ENCODE measurements at places on chromosomes 1 and 21. TPM values are rescaled to one million over a fixed set of nuclear protein-coding genes. Genes with fewer than 3 reads are reported as not detected.

The ADGRB2 gene
- polyA plus RNA-seq: not detected

The GNAT2 gene
- polyA plus RNA-seq: not detected

The REN gene
- not detected for polyA plus RNA-seq

The NUAK2 gene
- polyA plus RNA-seq: 44.9 TPM

The ANGPTL3 gene
- polyA plus RNA-seq: not detected

The CFAP45 gene
- polyA plus RNA-seq: 0.33 TPM

DNA sequence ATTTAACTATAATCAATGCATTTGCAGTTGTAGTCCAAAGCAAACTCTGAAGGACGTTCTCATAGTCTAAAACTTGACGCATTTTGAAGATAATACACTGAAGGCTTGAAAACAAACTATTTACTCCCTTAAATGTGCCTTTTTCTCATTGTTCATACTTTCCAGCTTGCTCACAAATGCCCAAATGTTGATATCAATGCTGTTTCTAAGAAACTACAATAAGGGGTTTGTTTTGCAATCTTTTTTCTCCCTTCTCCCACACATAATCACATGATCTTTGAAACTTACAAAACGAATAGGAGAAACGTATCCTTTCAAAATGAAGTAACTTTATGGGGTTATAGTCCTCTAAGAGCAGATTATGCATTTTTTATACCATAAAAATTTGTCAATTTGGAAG, 508.7 kb downstream of the DPYD start:
- no peak for DNase-seq

- DNase-seq: peak; percentile 96
These were observed 72.5 kb upstream of the TNFSF18 start for GRCh38 chr1:173122958-173123852.

DNA sequence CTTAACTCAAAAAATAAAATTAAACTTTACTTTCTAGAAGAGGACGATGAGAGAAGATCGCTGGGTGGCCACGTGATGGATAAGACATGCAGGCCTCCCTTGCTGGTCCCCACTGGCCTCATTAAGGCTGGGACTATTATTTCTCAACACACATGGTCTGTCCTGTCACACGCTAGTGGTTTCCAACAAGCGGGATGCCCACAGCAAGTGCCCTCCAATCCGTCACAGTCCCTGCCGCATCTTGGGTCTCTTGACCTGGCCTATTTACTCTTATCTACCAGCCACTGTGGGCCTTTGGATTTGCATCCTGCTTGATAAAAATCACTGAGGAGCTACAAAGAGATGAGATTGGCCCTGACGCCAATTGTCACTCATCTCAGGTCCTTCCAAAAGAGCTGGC, 30.0 kb downstream of the CAPZB start:
- no peak for DNase-seq

DNA sequence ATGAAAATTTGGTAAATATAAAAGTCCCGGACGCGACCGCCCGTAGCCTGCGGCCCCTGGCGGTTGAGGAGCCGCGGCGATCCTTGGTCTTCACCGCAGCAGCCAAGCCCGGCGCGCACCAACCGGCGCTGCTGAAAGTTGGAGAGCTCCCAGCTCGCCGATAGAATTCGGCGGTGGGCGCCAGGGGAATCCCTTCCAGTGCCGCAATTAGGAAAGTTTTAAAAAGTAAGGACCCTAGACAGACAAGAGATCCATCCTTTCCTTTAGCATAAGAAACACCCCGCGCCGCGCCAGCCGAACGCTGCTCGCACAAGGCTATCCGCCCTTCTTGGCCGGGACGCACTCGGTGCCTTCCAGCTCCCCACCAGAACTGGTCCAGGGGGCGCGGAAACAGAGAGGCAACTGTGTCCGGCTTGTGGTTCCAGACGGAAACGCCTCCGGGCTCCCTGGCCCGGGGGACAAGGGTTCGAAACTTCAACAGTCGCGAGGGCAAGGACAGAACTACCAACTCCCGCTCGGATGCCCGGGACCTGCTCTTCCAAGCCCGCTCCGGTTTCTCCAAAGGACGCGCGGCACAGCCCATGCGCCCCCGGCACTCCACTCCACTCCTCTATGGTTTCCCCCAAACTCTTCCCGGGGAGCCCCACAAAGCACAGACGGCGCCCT, 1.7 kb downstream of the FAM78B start:
- DNase-seq: no peak

DNA sequence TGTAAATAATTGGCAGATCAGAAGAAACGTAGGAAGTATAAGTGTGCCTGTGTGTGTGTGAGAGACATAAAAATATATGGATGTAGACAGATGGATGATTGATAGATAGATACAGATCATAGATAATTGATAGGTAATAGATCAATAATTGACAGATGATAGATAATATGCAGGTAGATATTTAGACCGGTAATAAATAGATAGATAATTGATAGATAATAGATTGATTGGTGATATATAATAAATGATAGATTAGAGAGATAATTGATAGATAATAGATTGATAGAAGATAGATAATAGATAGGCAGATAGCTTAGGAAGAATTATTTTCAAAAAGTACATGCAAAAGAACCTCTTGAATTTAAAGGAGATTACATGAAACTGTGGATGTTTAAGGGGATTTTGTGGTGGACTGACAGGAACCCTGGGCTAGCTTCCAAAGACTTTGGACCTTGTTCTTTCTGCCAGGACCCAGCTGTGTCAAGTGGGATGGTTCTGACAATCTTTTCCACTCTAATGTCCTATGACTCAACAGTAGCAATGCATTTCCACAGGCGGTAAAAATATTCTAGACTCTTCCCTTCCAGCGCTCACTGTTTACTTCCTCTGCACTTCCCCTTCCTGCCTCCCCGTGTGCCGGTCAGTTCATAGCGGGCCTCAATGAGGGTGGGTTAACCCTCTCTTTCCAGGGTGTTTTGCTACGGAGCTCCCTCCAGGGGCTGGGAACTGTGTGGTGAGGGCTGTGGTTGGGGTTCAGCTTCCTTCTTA, 39.4 kb downstream of the KCNJ15 start:
- peak; percentile 83 for DNase-seq

GRCh38 chr21:42657676-42658319, 4.4 kb downstream of the PDE9A start:
- DNase-seq: no peak

- no peak for DNase-seq
These were observed 2.5 kb downstream of the WLS start for GRCh38 chr1:68229650-68230483.

DNA sequence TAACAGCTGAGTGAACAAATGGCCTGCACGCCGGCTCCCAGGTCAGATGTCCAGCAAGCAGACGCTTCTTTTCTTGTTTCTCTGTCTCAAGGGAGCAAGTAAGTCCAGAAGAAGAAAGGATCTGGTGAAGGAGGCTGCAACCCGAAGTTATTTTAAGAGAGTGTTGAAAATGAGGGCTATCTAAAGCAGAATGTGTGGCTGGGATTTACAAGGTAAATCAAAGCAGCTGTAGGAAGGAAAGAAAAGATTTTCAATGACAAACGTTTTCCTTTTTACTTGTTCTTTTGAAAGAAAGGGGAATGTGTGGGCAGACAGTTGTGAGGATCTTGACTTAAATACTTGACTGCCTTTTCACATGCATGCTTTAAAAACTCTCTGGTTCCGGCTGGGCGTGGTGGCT, 311.5 kb downstream of the KIF26B start:
- DNase-seq: no peak

GRCh38 chr21:35059742-35060141, 10.6 kb upstream of the RUNX1 start:
- no peak for DNase-seq

DNA sequence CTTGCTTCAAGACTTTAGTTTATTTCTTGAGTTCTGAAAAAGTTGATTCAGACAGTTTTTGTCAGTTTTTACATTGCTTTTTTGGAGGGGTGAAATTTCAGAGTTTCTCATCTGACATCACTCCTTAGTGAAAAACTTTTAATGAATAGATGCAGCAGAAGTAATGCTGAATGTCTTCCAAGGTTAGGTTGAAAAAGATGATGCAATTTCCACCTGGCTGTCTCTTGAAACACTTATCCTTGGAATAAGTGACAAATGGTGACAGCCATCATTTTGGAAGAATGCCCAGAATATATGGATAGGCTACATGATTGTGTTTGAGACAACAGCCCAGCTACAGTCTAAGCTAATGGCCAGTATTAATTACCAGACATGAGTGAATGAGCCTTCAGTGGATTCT, 140.8 kb downstream of the ZNF644 start:
- DNase-seq: no peak

GRCh38 chr1:113692824-113693431, 66.4 kb downstream of the PHTF1 start:
- no peak for DNase-seq

GRCh38 chr21:42337830-42338728, 12.7 kb downstream of the TFF2 start:
- peak; percentile 70 for DNase-seq

DNA sequence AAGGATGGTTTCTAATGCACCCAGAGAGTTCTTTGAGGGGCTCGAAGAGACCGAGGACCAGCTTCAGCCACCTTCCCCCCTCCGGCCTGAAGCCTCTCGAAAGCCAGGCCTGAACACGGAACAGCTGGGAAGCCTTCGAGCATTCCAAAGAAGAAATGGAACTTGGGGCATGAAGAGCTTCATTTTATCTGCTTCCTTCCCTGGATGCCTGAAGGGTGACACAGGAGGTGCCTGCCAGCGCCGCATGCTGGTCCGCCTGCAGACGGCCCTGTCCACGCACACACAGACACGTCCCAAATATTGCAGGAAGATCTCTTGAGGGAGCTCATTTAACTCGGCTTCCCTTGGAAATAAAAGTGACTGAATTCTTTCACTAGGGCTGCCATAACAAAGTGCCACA, 73.7 kb downstream of the TOMM20 start:
- no peak for DNase-seq

GRCh38 chr21:28793043-28793442, 199.6 kb downstream of the LTN1 start:
- no peak for DNase-seq

- DNase-seq: no peak
These were observed 183.4 kb downstream of the TNFSF18 start for GRCh38 chr1:172867216-172867818.

DNA sequence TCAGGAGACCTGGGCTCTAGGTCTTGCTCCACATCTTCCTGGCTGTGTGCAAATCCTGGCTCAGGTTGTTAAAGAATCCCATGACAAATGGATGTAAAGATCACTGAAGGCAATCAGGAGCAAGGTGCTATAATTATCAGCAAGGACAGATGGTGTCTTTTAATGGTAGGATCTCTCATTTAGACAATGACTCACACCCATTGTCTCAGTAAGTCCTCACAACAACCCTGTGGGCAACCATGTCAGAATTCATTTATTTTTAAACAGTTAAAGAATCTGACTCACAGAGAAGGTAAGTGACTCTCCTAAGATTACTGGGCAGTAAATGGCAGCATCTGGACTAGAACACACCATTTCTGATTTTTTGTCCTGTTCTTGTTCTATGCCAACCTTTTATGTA, 32.8 kb downstream of the RNASEL start:
- no peak for DNase-seq

GRCh38 chr1:8182034-8182761, 135.7 kb upstream of the SLC45A1 start:
- no peak for DNase-seq

Measured in CD14-positive monocyte (primary cell).